Renal cortex interstitium (tissue), 15 donors: ENCODE measurements at places on chromosomes 7 and 10. TPM values are rescaled to one million over a fixed set of nuclear protein-coding genes. Genes with fewer than 3 reads are reported as not detected.

- no peak for DNase-seq
Observed at GRCh38 chr7:77866786-77867536, 68.4 kb downstream of the PHTF2 start.

DNA sequence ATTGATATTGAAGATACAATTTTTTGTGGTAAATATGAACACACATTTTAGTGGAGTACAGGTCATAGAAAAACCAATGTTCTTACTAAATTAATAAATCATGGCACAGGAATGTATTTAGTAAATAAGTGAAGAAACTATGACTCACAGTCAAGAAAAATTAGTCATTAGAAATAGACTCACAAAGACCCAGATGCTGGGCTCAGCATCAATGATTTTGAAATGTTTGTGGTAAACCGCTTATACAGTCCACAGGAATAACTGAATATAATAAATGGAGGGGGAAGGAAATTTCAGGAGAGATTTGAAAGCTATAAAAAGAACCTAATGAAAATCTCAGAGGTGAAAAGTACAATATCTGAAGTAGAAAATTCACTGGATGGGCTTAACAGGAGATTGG, 138.3 kb upstream of the ADCY1 start:
- no peak for DNase-seq

DNA sequence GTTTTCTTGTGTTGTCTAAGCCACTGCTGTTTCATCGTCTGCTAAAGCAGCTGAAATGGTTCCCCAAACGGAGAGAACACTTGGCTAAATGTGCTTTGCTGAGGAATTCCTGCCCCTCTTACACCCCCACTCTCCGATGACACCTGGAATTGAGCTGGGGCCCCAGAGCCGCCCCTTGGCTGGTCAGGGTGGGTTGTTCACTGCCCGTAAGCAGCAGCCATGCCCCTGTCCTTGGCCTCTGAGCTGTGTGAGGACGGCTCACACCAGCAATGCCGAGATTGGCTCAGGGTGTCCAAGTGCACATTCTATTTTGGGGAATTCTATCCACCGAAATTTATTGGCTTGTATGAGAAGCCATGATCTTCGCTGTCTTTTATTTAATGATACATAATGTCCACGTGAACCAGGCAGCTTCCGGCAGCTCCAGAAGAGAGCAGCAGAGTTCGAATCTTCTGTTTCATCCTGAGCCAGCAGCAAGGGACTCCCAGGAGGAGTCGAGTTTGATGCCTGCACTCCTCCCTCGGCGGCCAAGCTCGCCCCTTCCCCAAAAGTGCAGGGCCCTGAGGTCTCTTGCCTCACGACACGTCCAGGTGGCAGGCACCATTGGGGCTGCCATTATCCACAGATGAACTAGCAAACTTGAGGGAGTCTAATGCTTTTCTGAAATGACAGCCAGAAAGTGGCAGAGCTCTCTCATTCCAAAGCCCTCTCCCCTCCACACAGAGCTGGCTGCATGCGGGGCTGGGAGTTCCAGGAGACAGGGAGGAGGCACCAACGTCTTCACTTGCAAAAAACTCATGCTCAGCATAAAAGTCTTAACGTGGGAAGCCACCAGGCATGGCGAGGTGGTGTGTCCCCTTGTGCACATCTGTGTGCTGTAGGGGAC, 114.0 kb downstream of the WDR37 start:
- no peak for DNase-seq

GRCh38 chr7:29651477-29651876, 87.8 kb downstream of the PRR15 start:
- no peak for DNase-seq

- no peak for DNase-seq
Observed at GRCh38 chr7:94352887-94353286, 41.8 kb upstream of the COL1A2 start.

DNA sequence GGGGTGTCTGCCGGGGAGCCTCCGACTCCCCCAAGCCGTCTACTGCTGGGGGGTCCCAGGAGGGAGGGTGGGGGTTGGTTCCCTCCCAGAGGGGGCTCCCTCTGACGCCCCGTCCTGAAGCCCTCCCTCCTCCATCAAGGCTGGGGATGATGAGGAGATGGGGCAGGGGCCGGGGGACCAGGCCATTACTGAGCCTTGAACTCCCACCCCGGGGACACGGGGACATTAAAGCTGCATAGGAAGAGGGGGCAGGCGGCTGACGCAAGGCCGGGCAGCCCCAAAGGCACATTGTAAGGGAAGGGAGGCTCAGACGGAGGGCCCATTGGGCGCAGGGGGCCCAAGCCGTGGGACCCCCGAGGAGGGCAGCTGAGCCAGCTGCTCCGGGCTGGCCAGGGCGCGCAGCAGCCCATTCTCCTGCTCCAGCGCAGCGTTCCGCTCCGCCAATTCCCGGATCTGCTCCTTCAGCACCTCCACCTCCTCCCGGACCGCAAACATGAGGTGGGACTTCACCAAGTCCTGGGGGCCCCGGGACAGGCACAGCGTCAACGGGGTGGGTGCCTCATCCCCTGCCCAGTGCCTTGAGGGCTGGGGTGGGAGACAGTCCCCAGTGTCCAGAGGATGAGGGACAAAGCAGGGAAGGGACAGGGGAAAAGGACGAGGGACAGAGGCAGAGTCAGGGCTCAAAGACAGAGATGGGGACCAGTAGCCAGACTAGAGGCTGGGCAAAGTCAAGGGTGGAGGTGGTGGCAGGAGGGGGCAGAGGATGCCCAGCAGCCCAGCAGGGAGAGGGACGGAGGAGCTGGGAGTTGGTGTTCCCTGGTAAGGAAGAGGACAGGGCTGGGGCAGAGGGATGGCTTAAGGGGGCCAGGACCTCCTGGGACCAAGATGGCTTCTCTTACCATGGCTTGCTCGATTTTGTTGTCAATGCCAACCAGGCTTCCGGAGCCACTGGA, 2.9 kb upstream of the SPACDR start:
- no peak for DNase-seq

DNA sequence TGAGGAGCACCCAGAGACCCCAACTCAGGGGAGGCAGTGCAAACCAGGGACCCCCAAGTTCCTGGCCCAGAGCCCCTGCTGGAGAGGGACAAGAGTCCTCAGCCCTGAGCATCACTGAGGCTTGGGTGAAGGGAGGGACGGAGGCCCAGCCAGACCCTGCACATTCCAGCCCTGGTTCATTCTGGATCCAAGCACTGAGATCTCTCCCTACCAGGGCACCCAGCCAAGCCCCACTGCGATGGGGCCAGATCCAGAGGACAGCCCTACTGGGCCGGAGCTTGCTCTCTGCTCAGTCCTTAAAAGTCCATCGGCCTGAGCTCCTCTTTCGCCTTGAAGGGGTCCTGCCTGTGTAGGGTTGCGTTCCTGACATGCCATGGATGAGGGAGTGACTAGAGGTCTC, 40.5 kb upstream of the RABGEF1 start:
- DNase-seq: no peak

DNA sequence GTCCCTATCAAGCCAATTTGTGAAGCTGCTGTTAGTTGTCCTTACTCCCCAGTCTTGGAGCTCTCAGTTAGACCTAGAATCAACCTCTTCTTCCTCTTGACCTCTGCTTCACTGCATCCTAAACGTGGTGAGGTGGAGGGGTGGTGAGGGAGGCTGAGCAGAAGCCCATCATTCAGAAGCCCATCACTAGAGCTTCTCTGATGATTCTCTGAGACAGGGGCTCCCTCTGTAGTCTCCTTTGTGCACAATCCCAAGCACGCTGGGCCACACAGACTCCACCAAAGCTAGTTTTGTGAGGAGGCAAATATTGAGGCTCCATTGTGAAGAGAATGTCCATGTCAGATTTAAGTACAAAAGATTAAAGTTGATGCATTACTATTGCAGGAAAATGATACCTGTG, 163.8 kb upstream of the PRSS1 start:
- no peak for DNase-seq

GRCh38 chr10:112215342-112215774, 31.8 kb upstream of the GPAM start:
- DNase-seq: no peak

DNA sequence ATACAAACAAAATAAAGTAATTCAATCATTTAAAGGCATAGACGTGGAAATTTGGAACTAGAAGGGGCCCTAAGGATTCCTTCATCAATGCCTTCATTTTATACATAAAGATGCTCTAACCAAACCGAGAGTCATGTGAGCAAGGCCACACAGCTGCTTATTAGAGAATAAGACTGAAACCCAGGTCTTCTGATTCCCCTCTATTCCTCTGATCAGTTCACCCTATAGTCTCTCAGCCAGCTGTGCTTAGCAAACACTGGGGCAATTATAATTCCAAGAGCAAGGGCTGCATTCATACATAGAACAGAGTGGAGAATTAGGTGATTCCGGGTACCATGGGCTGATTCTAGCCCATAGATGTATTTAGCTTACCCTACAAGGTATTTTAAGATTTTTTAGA, 9.7 kb upstream of the XPNPEP1 start:
- DNase-seq: no peak

- DNase-seq: no peak
Observed at GRCh38 chr7:104664648-104665047, 336.2 kb downstream of the LHFPL3 start.

- no peak for DNase-seq
Observed at GRCh38 chr7:2924866-2925840, 81.0 kb upstream of the GNA12 start.

Gene MACC1
- polyA plus RNA-seq: 6.6 TPM

Gene MYH16
- 0.17 TPM for polyA plus RNA-seq

Gene VWC2
- 1.1 TPM for polyA plus RNA-seq

Gene PRPS1L1
- polyA plus RNA-seq: not detected

Gene STK31
- 0.81 TPM for polyA plus RNA-seq

Gene SNCG
- 11.6 TPM for polyA plus RNA-seq

Gene IGFBP3
- 73.6 TPM for polyA plus RNA-seq

Gene SEC61A2
- polyA plus RNA-seq: 14.3 TPM

Gene NYAP1
- polyA plus RNA-seq: 1.6 TPM

Gene CYP2C9
- polyA plus RNA-seq: 2.9 TPM
